MV-4-11 (cell line): ENCODE measurements at places on chromosomes 5 and 9.

DNA sequence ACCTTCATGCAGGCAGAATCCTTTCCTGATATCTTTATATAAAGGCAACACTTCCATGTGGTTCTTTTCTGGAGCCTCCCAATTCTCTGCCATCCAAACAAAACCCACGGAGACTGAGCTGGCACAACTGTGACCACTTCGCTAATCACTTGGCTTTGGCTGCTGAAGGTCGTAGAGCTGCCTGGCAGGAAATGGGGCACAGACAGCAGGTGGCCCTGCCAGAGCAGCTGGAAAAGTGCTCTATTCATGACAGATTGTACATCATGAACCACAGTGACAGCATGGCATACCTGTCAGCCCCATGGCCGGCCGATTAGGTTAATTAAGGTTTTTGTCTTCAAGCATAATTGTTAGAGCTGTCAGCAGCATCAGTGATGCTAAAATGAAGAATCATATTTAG is 141.9 kb upstream of the ANKRD55 start:
- no peak for DNase-seq

- DNase-seq: no peak
These were observed 53.7 kb downstream of the ENC1 start for GRCh38 chr5:74586856-74587255.

DNA sequence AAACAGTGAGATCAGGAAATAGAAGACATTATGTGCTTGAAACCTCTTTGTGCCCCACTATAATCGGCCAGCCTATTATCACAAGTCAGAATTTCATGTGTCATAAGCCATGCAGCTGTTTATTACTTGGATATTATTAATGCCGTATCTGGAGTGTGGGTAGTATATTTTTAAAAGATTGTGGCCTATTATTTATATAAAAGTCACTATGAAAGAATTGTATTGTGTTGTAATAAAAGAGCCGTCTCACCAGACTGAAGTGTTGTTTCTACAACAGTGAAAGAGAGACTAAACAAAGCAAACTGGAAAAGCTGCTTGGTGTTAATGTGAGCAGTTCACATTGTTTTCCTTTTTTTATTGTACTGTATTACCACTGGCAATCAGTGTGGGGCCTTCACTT is 449.1 kb downstream of the PSAT1 start:
- no peak for DNase-seq

DNA sequence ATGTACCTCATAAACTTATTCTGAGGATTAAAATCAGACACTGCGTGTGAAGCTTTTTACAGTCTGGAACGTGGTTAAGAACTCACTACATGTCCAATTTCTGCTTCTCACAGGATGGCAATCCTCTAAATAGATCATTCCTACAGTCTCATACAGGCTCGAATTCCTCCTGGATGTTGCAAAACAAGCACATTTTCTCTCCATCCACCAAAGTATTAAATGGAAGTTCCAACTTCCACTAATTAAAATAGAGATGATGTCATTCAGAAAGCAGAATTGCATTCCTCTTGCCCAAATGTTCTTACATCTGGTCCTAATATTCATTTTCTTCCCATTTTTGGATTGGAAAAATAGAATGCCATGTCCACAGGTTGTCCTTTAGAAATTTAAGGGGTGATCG is 145.5 kb upstream of the PCA3 start:
- DNase-seq: no peak

DNA sequence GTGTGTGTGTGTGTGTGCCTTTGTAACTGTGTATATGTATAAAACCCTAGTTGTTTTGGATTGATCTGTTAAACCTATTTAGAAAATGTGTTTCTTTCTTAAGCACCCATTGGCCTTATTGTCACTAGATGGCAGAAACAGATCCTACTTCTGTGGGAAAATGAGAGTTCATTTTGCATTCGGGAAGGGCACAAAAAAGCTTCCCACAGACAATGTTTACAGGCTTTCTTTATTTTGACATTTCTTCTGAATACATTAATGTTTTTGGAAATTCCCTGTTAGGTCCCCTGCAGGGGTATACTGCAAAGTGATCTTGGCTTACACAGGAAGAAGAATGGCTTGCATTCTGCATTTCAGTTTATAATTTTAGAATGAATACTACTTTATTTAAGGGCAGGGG is 481.8 kb upstream of the ARRDC3 start:
- DNase-seq: no peak

- DNase-seq: peak; percentile 93
These were observed 76.8 kb downstream of the STK10 start for GRCh38 chr5:172110921-172111851.

DNA sequence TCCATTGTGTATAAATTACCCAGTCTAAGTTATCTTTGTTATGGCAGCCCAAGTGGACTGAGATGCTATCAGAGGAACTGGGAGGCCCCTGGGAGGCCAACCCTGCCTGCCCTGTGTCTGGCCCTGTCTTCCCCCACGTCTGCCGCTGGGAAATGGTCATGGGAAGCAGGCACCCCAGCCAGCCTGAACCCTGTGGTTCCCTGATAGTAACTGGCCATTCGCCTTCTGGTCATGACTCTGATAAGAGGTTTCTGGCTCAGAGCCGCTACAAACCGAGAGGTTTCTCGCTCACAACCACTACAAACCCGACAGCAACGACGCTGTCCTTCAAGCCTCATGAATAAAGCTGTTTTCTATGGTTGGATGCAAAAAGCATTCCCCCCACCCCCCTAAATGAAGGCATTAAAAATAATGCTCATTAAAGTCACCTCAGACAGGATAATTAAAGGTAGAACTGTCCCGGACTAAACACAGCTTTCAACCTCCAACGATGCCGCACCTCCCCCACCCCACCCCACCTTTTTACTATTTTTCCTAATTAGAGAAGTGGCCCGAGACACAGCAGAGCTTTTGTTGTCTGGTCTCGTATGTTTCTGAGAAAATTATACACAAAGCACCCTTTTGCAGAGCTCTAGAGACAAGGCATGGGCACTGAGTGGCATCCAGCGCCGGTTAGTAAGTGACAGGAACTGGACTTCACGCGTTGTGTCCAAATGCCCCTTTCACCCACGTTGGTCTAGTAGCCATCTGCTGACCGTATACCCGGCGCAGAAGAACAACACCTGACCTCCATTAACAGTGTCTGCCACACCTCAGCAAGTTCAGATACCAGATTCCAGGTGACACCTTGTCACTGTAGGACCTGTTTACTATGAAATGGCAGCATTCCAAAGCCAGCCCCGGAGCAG is 140.8 kb downstream of the COL23A1 start:
- no peak for DNase-seq
